ENCODE measurements at places on chromosomes 4 and X.

DNA sequence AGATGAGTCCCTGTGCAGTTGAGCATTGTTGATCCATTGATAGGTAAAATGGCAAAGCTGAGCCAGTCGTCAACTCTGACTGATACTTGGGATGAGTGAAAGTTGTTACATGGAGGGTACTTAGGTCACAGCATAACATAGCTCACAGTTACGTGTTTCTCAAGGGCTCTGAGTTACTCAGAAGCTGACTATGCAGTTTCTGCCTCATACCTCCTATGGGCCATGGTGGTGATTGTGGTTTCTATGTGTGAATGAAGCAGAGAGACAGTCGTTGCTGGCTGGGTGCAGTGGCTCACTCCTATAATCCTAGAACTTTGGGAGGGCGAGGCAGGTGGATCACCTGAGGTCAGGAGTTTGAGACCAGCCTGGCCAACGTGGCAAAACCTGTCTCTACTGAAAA is 30.8 kb downstream of the FRMPD3 start:
- DNase-seq = no peak

- no peak for DNase-seq
These were observed 75.3 kb upstream of the PLAC1 start for GRCh38 chrX:134733591-134733990.

DNA sequence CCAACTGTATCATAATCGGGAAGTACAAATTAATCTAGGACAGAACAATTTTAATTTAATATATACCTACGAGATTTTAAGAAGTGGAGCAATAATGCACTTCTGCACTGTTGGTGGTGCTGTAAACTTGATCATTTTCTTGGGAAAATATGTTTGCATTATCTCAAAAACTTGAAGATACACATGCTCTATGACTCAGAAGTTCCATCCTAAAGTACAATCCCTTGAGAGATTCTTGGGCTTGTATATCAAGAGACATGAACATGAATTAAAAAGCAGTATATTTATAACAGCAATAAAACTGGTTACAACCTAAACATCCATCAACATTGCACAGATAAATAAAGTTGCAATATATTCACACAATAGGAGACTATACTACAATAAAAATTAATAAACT is 168.8 kb downstream of the CLCN4 start:
- DNase-seq = no peak

- DNase-seq = no peak
These were observed 180.2 kb downstream of the NWD2 start for GRCh38 chr4:37424753-37425152.

DNA sequence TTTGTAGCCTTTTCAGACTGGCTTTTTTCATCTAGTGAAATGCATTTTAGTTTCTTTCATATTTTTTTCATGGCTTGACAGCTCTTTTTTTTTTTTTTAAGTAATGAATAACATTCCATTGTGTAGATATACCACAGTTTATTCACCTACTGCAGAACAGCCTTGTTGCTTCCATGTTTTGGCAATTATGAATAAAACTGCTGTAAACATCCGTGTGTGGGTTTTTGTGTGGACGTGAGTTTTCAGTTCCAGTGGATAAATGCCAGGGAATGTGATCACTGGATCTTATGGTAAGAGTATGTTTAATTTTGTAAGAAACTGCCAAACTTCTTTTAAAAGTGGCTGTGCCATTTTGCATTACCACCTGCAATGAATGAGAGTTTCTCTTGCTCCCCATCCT is 160.8 kb downstream of the SOWAHB start:
- DNase-seq = no peak

DNA sequence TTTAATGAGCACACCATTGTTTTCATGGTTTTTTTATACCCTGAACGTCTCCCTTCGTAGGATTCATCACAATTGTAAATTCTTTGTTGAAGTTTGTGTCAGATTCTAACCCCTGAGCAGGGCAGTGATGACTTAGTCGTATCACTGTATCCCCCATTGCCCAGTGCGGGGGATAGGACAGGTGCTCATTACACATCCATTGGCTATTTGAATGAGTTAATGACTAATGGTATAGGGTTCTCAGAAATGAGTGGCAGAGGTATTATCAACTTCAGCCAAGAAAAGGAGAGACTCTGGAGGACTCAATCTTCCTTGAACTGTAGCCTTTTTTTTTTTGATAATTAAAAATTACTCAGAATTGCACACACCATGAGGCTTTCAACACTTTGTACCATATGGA is 64.6 kb downstream of the SYNPO2 start:
- no peak for DNase-seq

DNA sequence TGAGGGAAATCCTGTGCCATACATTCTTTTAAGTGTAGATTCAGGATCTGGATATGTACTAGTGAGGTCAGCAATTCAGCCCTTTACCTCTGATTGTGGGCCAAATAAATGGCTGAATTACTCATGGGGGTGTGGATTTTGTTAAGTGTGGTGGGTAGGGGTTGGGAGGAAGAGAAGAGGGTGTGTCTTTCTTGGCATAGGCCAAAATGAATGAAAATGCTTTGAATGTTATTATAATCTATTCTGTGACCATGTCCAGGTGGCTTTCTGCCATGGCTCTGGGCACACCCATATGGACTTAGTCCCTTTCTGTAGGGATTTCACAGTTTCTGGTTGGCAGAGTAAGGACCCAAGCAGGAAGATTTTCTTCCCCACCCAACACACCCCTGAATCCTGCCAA is 244.3 kb downstream of the CBR4 start:
- DNase-seq = no peak

GRCh38 chr4:2365054-2365912 is 53.2 kb downstream of the ZFYVE28 start:
- no peak for DNase-seq

DNA sequence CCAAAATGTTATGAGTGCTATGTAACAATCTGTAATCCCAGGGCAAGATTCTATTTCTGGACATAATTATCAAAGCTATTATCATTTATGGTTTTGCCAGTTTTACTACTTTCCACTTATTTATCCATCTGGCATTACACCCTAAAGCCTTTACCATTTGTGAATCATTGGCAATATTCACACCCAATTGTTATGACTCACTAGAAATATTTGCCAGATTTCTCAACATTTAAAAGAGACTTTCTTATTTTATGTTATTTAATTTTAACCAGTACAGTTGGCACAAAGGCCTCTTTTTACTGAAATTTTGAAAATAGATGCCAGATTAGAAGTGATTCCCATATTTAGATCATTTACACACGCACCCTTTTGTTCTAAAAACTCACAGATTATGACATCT is 242.7 kb upstream of the WDFY3 start:
- no peak for DNase-seq

DNA sequence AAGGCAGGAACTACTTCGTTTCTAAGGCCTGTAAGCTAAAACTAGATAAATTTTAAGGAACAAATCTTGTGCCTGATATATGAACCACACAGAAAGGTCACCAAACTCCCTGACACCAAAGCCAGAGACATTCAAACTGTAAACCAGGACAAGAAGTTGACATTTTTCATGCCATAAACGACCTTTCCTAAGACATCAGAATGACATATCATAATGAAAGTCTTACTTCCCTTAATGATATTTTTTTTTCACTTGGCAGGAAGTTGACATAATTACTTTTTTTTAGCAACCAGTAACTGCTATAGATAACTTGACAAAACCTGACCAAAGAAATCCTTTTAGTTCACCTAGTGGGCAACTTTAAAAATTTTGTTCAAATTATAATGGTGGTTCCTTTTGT is 231.5 kb upstream of the AGTR2 start:
- DNase-seq = no peak

DNA sequence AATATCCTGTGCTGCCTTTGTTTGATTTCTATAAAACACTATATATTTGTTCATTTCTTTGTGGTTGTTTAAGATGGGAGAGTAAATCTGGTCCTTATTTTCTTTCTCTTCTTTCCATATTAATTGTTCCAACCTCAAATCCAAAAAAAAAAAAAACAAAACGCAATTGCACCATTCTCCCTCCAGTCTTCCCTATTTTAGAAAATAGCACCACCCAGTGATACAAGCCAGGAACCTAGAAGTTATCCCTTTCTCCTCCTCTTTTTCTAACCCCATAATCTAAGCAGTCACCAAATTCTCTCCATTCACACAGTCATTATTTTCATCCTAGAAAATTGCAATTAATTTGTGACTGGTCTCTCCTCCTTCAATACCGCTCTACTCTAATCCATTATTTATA is 107.8 kb downstream of the GABRA3 start:
- no peak for DNase-seq

DNA sequence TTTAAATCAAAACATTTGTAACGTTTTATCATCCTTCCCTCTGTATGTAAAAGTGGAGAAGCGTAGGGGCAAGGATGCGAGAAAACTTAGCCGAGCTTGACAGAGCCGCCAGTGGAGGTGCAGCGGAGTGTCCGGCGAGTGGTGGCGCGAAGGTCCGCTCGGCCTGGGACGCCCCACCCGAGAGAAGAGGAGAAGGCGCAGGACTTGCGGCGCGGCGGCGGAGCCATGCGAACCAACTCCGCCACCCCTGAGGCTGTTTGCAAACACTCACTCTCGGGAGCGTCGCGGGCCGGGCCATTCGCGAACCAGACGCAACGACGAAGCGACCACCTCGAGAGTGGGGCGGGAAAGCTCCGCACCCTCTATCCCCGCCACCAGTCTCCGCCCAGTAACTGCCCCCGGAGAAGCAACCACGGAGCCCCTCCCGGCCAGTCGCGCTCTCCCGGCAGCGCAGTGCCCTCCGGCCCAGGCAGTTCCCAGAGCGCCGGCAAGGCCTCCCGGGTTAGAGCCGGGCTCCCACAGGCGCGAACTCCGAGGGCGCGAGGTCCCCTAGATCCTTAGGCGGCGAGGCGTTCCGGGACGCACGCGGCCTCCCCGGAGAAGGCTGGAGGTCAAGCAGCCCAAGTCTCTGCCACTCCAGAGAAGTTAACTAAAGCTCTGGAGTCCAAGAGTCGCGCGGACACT is 2.3 kb upstream of the MAB21L2 start:
- DNase-seq = no peak

- no peak for DNase-seq
These were observed 40.1 kb upstream of the SPOCK3 start for GRCh38 chr4:167274351-167274750.

DNA sequence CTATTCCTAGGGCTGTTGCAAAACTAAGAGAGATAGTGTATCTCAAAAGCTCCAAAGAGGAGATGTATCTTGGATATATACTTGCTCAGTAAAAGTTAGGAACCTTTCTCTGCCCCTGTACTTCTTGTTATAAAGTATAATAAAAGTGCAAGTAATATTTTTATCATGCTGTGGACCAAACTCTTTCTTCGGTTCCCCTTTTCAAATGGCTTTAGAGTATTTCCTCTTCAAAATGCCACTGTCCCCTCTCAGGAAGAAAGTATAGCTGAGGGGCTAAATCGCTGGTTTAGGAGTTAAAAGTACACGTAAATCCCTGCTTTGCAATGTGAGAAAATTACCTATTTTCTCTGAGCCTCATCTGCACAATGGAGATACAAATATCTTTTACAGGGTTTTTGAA is 169.1 kb upstream of the FTHL17 start:
- no peak for DNase-seq

DNA sequence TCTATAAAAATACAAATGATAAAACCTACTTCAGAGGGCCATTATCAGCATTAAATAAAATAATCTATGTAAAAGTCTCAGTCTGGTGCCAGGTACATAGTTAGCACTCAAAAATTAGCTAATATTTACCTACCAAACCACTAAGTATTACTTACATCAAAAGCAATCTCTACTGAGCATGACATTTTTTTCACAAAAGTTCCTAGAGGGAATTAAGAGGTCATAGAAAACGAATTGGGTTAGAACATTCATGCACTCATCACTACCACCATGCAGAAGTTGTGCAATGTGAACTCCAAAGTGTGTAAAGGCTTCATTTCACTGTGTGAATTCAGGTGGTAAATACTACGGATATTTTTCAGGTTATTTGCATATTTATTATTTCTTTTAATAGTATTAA is 209.5 kb upstream of the FGF13 start:
- no peak for DNase-seq

DNA sequence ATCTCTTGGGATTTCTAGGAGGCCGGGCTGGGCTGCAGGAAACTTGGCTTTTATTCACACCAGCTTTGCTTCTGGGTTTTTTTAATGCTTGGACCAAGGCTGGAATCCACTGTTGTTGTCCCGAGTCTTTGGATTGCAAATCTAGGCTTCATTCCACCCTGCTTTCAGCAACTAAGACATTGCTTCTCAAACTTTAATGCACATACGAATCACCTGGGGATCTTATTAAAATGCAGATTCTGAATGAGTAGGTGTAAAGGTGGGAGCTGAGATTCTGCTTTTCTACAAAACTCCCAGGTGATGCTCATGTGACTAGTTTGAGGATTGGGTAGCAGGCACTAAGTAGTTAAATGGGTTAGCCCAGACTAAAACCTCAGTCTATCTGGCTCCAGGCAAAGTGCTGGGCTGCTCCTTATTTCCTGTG is 39.2 kb upstream of the GPC4 start:
- no peak for DNase-seq

- DNase-seq = no peak
These were observed 31.6 kb upstream of the CLNK start for GRCh38 chr4:10716163-10716562.

DNA sequence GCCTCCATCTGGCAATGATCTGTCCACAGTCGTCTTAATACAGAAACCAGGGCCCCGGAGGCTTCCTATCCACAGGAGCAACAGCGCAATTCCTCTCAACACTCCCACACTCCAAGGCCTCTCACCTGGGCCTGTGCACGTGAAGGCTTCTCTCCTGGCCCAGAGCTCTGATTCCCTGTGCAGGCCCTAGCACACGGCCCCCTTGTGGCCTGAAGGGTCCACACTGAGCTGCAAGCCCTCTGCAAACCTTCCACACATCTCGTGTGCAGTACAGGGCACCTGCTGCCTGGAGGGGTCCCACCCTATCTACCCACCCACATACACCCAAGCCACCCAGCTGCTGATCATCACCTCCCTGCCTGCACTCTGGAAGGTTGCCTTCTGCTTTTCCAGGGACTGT is 150.1 kb upstream of the NUDT10 start:
- DNase-seq = no peak

- no peak for DNase-seq
These were observed 56.5 kb downstream of the ARAP2 start for GRCh38 chr4:36187723-36188333.

GRCh38 chrX:9122519-9123245 is 88.8 kb upstream of the FAM9B start:
- DNase-seq = no peak

GRCh38 chr4:8276358-8277240 is 7.0 kb downstream of the HTRA3 start:
- no peak for DNase-seq

- DNase-seq = no peak
These were observed 279.0 kb upstream of the TACR3 start for GRCh38 chr4:103998756-103999155.

GRCh38 chr4:55756208-55756607 is 63.4 kb upstream of the EXOC1L start:
- DNase-seq = no peak

- DNase-seq = no peak
These were observed 142.8 kb downstream of the GRIA2 start for GRCh38 chr4:157363360-157363759.

- DNase-seq = no peak
These were observed 35.4 kb upstream of the TMSB15B start for GRCh38 chrX:103927030-103927429.

- no peak for DNase-seq
These were observed 10.9 kb upstream of the TMPRSS11D start for GRCh38 chr4:67894659-67895058.
